Dermis blood vessel endothelial cell (primary cell): ENCODE measurements at places on chromosomes 2 and 18. TPM values are rescaled to one million over a fixed set of nuclear protein-coding genes. Genes with fewer than 3 reads are reported as not detected.

SKOR2 gene
- not detected in 2 replicates for total RNA-seq

NEURL3 gene
- total RNA-seq = 0.05 and 0.51 TPM in 2 replicates

IL36B gene
- not detected in 2 replicates for total RNA-seq

REG1A gene
- not detected in 2 replicates for total RNA-seq

FAM124B gene
- 139 and 228 TPM in 2 replicates for total RNA-seq

ATP6V1B1 gene
- not detected in 2 replicates for total RNA-seq

SCG2 gene
- under 0.01 and 0.05 TPM in 2 replicates for total RNA-seq

CHN1 gene
- total RNA-seq = 17.1 and 18.5 TPM in 2 replicates

CDH20 gene
- total RNA-seq = under 0.01 TPM in 1 of 2 replicates, not detected in the other

TMEM237 gene
- 28.2 and 35.0 TPM in 2 replicates for total RNA-seq

CCDC102B gene
- total RNA-seq = 15.1 and 20.3 TPM in 2 replicates

CHRNG gene
- total RNA-seq = not detected in 2 replicates

ITPRID2 gene
- total RNA-seq = 191 and 211 TPM in 2 replicates

MGAT5 gene
- total RNA-seq = 133 and 168 TPM in 2 replicates

CHRNA1 gene
- total RNA-seq = 0.51 TPM in 2 replicates

HOXD12 gene
- total RNA-seq = not detected in 2 replicates

DTNA gene
- 2.6 and 2.9 TPM in 2 replicates for total RNA-seq

CIB4 gene
- not detected in 2 replicates for total RNA-seq

UGT1A1 gene
- total RNA-seq = not detected in 2 replicates

LIMS3 gene
- 6.0 and 9.4 TPM in 2 replicates for total RNA-seq

NOTO gene
- total RNA-seq = not detected in 2 replicates

ADD2 gene
- 4.6 and 13.3 TPM in 2 replicates for total RNA-seq

SPC25 gene
- total RNA-seq = 2.6 and 6.4 TPM in 2 replicates

NEB gene
- total RNA-seq = 1.0 and 1.2 TPM in 2 replicates

ARL5A gene
- total RNA-seq = 134 and 161 TPM in 2 replicates

SLC4A3 gene
- 0.17 and 0.37 TPM in 2 replicates for total RNA-seq

AKAIN1 gene
- total RNA-seq = not detected in 2 replicates

RTP5 gene
- total RNA-seq = not detected in 2 replicates

PROKR1 gene
- total RNA-seq = under 0.01 TPM in 1 of 2 replicates, not detected in the other

TBR1 gene
- not detected in 2 replicates for total RNA-seq

ATP8B1 gene
- total RNA-seq = 51.1 and 72.5 TPM in 2 replicates

NYAP2 gene
- not detected in 2 replicates for total RNA-seq

ASIC4 gene
- total RNA-seq = not detected in 2 replicates
